Hepatocyte (in vitro differentiated cells): ENCODE measurements at places on chromosomes 11 and 22.

DNA sequence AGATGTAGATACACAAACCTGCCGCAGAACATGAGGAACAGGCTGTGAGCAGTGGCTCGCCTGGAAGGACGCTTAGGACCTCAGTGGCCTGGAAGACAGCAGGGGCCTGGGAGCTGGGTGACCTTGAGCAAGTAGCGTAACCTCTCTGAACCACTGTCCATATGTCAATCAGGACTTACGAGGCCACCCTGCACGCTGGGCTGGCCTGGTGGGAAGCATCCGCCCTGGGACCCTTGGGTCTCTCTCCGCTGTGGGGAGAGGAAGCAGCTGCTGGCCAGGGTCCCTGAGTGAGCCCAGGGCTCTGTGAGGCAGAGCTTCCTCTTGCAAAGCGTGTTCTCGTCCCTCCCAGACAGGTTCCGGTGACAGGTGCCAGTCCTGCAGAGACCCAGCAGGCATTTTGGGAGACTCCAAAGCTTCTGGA lies 14.0 kb upstream of the EHD1 start:
- no peak for DNase-seq

DNA sequence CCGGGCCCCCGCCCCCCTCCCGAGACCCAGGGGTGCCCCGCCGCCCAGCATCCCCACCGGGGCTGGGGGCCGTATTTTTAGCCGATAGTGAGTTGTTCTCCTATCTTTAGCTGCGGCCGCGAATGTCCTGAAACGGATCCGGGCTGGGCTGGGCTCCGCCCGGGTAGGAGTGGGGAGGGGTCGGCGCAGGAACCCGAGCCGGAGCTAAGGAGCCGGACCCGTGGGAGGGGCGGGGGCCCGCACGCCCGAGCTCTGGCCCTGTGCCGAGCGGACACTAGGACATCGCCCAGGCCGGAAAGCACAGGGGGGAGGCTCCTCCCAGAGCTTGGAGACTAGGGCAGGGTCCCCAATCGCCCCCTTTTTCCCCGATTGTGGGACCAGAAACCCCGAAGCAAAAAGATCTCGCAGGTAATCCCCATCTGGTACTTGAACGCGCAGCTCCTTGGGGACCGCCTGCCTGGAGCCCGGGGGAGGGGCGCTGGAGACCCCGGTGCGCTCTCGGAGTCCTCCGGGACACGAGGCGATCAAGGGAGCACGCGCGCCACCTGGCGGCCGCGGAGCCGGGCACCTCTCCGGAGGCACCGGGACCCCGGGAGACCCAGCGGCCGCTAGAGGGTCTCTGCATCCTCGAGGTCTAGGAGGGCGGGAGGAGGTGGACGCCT lies 669 bp downstream of the CDC42EP2 start:
- peak; percentile 93 for DNase-seq

- DNase-seq: no peak
Observed at GRCh38 chr22:48403521-48404403, 1423.9 kb downstream of the BRD1 start.

DNA sequence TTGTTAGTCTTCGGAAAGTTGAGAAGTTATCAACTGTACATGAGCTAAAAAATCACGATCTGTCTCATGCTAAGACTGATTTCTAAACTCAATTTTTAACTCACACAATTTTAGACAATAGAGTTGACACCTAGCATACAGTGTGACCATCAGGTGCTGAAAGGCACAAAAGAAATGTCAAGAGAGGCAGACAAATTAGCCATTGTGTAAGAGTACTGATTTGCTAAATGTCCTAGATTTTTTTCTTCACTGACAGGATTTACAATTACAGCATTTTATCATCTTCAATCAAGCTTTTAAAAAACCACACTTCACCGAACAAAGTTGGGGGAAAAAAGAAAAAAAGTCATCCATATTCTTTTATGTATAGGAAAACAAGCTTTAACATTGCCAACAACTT lies 7.0 kb downstream of the LGR4 start:
- DNase-seq: no peak

- no peak for DNase-seq
Observed at GRCh38 chr22:46240907-46241306, 9.2 kb downstream of the CDPF1 start.

- peak; percentile 69 for DNase-seq
Observed at GRCh38 chr22:36439481-36440271, 41.8 kb downstream of the TXN2 start.

DNA sequence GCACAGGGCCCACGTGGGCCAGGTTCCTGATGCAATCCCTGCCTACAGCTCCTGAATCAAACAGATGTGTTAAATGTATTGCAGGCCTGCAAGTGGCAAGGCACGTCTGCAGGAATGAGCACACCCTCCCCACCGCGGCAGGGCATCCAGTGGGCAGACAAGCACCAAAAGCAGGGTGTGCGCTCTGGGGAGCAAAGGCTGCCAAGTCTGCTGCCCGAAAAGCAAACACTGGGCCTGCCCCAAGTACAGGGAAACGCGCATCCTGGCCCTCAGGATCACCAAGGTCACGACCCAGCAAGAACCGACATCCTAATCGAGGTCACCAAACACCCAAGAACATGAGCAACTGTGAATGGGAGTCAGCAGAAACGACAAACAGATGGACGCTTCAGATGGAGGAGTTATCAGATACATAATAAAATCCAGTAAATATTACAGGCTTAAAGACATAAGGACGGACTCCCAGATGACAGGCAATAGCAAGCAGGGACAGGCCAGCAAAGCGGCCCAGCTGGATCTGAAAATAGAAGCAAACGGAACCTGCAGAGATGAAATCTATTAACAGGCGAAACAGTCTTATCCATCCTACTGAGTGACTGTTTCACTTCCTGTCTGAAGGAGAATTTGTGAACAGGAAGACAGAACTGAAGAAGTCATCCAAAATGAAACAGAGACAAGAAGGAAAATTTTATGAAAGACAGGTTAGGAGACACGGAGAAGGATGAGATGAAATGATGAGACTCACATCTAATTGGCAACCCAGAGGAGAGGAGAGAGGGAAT lies 26.7 kb downstream of the CARS1 start:
- DNase-seq: no peak

DNA sequence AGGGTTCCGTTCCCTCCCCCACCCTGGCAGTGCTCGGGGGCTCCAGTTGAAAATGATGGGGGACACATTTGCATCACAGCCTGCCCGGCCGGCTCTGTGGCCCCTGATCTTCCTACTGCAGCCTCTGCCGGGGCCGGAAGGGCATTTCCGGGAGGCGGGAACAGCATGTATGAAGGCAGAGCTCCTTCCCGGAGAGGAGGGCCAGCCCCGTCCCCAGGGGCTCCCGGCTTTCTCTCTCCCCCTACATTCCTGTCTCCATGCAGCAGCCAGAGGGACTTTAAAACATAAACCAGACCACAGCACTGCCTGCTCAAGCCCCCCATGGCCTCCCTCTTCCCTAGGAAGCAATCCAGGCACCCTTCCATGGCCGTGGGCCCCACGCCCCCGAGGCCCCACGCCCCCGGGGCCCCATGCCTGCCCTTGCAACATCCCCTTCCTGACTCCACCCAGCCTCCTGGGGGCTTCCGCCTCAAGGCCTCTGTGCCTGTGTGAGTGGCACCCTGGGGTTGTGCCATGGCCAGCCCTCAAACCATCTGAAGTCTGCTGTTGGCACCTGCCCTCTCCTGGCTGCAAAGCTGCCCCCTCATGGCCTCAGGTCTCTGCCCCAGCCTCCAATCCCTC lies 73.1 kb downstream of the CDKN1C start:
- peak; percentile 58 for DNase-seq

DNA sequence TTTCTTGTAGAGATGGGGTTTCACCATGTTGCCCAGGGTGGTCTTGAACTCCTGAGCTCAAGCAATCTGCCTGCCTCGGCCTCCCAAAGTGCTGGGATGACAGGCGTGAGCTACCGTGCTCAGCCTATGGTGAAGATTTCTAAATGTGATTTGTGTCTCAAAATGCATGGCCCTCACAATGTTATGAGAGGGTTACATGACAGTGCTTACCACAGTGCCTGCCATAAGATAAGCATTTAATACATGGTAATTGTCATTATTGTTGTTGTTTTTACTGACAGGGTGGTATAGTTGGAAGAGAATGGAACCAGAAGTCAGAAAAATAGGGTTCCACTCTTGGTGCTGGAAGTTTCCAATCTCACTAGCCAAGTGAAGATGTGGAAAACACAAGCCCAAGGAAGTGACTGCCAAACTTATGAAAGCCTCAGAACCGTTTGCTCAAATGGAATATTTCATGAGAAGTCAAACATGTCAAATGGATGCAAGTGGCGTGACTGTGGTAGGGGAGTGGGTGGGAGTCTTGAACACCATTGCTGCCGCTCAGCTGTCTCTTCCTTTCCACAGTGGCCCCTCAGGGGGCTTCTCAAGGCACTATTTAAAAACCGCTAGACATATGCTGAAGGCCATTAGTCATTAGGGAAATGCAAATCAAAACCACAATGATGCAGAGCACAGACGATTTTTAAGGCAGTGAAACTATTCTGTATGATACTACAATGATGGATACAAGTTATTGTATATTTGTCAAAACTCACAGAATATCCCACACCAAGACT lies 29.1 kb upstream of the LMO2 start:
- no peak for DNase-seq

GRCh38 chr11:104337273-104337672 lies 173.3 kb upstream of the PDGFD start:
- no peak for DNase-seq

GRCh38 chr11:44236296-44236695 lies 73.6 kb downstream of the ALX4 start:
- no peak for DNase-seq

DNA sequence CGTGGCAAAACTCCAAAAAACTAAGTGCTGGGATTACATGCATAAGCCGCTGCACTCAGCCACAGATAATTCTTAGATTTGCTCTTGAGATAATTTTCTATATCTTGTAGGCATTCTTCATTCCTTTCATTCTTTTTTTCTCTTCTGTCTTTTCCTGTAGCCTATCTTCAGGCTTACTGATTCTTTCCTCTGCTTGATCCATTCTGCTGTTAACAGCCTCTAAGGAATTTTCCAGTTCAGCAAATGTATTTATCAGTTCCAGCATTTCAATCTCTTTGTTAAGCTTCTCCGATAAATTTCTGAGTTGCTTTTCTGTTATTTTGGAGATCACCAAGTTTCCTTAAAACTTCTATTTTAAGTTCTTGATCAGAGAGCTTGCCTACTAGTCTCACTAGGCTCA lies 46.7 kb downstream of the SMC1B start:
- DNase-seq: no peak

DNA sequence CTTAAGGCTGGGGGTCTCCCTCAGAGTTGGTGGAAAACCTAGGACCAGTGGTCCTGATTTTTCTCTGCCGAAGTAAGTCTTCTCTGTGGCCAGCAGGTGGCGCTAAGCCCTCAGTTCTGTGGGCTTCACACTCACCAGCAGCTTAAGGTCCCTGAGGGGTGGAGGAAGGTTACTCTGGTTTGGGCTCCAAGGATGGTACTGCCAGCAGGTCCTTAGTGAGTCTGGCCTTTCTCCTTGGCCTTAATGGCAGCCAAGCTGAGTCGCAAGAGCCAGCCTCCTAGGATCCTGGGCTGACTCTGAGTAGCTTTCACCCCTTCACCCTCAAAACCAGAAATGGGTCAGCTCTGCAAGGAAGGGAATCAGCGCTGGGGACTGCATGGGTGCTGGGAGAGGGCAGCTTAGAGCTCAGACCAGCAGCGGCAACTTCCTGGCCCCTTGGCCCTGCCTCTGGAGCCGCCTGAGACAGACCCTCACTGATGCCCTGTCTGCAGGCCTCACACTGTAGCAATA lies 4.4 kb downstream of the KCNJ11 start:
- peak; percentile 90 for DNase-seq

- no peak for DNase-seq
Observed at GRCh38 chr11:95762534-95762933, 27.0 kb downstream of the FAM76B start.

- DNase-seq: no peak
Observed at GRCh38 chr11:11083441-11083840, 225.6 kb upstream of the ZBED5 start.

DNA sequence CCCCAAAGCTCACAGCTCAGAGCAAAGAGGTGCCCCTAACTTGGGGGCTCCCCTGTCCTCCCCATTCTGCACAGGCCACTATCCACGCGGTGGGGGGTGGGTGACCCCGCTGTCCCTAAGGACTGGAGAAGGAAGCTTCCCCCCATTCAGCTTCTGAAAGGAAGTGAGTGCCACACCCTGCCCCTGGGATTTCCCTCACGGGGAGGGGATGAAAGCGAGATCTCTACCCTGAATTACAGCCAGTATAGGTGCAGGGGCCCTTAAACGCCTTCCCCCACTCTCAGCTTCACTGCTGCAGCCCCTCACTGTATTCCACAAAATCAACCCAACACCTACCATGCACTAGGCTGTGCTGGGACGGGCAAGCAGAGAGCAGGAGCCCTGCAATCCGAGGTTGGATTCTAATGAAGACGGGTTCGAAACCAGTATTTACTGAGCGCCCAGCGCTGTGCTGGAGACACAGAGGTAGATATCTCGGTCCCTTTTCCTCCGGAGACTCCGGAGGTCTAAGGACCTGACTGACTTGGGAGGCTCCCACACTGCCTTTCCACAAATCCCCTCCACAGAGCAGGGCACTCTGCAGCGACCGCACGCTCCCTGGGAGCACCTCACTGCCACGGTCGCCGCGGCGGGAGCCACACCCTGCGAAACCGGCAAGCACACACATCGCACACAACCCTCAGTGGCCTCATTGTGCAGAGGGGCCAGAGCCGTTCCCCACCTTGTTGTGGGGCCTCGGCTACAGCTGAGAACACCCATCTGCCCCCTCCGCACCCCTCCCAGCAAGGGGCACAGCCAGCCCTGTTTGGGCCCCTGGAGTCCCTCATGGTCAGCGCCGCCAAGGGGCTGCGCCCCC lies 1.8 kb downstream of the AHNAK start:
- peak; percentile 55 for DNase-seq

- peak; percentile 30 for DNase-seq
Observed at GRCh38 chr22:49972163-49973017, 11.8 kb downstream of the PIM3 start.

GRCh38 chr11:117976445-117976844 lies 9.7 kb upstream of the IL10RA start:
- DNase-seq: no peak

DNA sequence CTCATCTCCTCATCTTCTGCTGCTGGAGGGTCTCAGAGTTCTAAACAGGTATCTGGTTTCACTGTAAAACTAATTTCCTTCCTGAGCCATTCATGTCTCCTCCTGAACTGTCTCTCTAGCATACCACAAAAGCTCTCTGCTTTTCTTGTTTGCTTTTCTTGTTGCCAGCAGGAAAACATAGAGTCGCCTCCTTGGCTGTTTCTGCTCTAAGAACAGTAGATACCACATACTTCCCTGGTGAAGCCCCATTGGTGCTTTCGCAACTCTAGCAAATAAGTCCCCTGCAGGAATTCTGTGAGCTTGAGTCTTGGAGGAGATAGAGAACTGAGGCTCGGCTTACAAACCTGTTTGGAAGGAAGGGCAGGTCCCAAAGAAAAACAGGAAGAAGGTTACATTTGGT lies 7.0 kb downstream of the DIXDC1 start:
- DNase-seq: peak; percentile 71

DNA sequence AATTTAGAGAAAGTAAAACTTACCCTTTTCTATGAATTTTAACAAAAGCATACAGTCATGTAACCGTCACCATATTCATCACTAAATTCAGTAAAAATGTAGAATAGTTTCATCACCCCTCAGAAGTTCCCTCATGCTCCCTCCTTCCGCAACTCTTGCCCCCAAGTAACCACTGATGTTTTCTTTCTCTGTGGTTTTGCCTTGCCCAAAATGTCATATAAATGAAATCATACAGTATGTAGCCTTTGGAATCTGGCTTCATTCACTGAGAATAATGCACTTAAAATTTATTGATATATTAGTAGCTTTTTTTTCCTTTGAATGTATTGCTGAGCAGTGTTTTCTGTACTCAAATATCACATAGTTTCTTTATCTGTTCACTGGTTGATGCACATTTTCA lies 60.1 kb downstream of the DCUN1D5 start:
- no peak for DNase-seq
